ENCODE measurements at places on chromosomes 2 and 18.

DNA sequence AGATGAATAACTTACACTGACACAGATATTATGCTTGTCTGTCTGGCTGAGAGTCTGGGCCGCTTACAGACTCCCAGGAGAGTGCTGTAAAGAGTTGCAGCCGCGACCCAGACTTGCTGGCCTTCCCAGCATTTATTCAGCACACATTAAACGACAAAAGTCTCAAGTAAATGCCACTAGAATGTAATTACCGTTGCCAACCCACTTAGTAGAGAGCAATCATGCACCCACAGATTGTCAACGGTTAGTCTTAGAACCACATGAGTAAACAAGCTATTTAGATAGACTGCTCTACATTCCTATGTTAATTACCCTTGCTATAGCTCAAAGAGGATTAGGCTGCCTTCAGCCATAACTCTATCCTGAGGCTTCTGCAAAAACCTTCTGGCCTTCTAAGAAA is 47.8 kb upstream of the C2orf74 start:
- no peak for DNase-seq

GRCh38 chr2:134718023-134718816 is 580 bp downstream of the TMEM163 start:
- no peak for DNase-seq

DNA sequence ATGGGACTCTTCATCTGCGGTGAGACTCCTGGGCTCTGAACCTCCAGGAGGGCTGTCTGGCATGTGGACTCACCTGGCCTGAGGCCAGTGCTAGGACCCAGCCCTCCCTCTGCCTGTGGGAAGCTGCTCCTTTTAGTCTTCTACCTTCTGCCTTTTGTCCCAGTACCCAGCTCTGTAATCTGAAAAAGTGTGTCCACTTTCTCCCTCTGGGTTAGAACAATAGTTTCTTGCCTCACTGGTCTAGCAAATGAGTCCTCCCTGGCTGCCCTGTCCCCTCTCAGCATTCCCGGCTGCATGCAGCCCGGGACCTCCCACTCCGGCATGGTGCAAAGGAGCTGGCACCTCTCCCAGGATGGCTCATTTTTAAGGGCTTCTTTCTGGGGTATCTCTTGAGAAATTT is 25.9 kb downstream of the GKN2 start:
- no peak for DNase-seq

DNA sequence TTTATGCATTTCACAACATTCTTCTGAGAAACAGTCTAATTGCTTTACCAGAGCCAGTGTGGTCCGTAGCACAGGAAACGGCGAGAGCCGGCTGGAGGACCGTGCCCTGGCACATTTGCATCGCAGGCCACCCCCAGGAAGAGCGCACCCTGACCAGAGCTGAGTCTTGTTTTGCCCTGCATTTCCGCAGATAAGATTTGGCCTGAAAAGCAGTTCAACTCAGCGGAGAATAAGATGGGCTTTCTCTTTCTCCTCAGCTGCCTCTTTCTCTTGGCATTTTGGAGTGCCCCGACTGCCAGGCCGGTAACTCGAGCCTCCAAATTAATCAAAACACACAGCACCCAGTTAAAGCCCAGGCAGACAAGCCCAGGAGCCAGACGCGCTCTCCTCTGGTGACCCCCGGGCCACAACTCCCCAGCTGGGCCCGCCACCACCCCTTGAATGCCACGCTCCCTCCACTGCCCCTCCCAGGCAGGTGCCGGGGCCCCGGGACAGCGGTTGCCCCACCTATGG is 464 bp downstream of the COL4A4 start:
- no peak for DNase-seq

DNA sequence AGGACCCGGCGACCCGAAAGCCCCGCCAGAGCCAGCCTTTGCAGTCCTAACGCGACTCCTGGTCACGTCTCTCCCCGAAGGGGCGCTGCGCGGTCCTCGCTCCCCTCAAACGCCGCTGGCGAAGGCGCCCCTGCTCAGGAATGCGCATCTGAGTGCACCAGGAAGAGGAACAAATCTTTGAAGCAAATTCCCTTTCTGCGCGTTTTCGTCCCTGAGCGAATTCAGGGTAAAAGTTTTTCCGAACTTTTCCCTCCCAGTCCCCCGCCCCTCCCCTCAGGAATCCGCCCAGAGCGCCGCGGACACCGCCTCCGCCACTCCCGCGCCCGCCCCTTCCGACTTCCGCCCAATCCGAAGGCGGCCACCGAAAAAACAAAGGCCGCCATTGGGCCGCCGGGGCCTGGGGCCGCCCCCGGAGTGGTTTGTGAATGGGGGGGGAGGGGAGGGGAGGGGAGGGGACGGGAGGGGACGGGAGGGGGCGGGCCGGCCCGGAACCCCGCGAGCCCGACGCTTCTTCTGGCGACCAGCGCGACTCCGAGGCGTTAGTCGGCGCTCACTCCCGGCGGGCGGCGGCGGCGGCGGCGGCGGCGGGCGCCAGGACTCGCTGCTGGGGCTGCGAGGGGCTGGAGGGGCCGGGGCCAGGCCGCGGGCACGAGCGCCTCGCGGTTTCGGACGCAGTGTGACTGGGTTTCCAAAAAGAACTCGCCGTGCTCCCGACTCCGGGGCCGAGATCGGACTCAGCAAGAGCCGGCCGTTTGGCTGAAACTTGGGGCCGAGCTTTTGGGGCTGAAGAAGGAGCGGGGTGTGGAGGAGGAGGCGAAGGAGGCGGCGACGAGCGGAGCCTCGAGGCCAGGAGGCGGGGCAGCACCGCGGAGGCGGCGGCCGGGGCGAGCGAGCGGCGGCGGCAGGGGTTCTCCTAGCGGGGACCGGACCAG is at the start of gene FZD7:
Gene FZD7 (plus strand): TSS at position 539 of the 932 bp plus-strand sequence. CDS start 793 bp downstream, outside the sequence.
- peak; percentile 76 for DNase-seq

GRCh38 chr2:172914341-172915008 is 161.2 kb upstream of the MAP3K20 start:
- no peak for DNase-seq

- DNase-seq = no peak
Measured at GRCh38 chr18:77082316-77082955, 50.1 kb downstream of the MBP start.

DNA sequence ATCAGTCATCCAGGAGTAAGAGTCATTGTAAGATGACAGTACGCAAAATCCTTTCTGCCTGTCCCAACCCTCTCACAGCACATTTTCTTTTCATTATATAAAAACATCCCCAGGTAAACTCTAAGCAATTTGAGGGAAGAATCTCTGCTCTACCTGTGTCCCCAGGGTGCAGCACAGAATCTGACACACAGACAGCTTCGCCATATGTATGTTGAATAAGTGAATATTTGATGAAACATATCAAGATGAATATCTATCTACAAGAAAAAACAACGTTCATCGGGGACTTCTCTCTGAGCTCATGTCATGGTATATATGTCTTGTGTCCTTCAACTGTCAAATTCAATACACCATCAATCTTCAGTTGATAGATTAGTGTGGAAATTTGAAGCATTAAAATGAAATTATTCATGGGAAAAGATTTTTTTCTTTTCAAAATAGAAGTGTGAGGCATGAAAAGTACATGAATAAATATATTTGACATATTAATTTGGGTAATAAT is 94.5 kb upstream of the KYNU start:
- no peak for DNase-seq

DNA sequence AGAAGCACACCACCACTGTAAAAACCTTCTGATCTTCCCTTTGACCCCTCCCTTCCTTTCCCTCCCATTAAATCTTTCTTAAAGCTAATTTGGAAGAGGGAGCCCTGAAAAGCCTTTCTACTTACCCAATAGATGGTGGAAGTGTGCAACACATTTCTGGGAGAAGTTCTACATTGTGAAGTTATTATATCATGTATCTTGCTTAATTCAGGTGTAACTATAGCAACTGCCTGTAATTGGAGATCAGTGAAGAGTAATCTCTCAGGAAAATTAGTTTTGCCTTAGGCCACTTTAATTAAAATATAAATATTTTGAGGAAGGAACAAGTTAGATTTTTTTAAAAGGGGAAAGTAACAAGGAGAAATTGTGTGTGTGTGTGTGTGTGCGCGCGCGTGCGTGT is 266.0 kb downstream of the SH3BP4 start:
- DNase-seq = no peak

- no peak for DNase-seq
Measured at GRCh38 chr2:22110244-22110651, 986.5 kb downstream of the TDRD15 start.

DNA sequence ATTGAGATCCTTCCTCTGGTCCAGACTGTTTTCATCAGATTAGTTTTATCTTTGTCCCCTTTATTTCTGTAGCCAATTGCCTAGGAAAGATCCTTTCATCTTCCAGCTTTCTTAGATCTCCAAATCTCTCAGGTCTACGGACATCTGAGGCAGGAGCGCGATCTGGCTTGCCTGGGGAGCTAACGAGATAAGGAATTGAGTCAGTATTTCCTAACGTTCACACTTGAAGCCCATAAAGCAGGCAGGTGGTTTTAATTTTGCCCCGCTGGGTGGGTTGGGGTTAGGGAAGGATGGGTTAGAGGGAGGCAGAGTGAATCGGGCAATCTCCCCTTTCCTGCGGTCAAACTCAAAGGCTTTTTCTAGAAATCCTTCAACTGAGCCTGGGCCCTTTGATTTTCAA is 727 bp upstream of the TTLL4 start:
- no peak for DNase-seq

DNA sequence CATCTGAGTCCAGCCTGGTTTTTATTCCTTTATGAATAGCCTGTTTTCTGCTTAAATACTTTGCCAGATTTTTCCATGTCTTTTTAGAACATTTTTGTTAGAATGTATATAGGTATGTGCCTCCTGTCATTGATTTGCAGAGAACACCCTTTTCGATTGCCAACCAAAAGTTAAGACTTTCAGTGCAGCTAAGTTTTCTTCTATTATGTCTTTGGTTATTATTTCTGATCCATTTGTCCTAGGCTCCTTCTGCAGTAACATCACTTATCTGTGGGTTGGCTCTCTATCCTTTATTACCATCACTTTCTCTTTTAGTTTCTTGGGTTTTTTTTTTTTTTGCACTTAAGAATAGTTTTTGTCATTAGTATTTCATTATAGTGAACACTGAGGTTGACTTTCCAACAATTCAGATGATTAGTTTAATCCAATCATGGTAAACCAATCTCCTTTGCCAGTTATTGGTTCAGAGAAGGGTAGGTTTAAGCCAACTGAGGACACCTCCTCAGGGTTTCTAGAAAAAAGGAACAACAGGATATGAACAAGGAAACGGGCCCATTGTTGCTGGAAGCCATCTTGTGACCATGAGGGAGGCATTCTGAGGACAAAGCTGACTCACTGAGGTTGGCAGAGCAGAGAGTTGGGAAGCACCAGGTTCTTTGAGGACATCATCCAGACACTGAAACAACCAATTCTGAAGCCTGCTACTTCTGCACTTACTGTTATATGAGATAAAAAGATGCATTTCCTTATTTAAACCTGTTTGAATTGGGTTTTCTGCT is 37.9 kb upstream of the GBX2 start:
- no peak for DNase-seq

- DNase-seq = no peak
Measured at GRCh38 chr18:22822841-22823508, 110.2 kb upstream of the RBBP8 start.

DNA sequence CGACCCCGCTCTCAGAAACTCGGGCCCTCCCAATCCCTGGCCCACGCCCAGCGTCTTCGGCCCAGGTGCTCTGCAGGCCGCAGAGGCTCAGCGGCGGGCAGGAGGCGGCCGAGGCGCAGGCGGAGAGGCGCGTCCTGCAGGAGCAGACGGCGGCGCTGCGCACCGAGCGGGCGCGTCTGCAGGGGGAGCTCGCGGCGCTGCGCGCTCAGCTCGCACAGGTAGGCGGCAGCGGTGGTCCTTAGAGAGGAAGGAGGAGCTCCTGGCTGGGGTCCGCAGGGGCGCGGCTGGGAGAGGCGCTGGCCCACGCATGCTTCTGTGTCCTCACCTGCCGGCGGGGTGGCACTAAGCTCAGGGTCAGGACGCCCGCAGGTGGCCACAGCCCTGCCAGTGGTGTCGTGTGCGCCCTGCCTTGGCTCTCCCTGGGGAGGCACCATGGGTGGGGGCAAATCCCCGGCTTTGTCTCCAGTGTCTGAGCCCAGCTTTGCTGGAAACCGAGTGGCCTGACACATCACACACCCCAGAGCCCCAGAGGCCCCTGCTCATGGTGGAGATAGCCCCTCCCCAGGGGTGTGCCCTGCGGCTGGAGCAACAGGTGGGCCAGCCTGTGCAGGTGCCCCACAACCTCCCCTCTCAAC is 14.9 kb upstream of the SNED1 start:
- no peak for DNase-seq

DNA sequence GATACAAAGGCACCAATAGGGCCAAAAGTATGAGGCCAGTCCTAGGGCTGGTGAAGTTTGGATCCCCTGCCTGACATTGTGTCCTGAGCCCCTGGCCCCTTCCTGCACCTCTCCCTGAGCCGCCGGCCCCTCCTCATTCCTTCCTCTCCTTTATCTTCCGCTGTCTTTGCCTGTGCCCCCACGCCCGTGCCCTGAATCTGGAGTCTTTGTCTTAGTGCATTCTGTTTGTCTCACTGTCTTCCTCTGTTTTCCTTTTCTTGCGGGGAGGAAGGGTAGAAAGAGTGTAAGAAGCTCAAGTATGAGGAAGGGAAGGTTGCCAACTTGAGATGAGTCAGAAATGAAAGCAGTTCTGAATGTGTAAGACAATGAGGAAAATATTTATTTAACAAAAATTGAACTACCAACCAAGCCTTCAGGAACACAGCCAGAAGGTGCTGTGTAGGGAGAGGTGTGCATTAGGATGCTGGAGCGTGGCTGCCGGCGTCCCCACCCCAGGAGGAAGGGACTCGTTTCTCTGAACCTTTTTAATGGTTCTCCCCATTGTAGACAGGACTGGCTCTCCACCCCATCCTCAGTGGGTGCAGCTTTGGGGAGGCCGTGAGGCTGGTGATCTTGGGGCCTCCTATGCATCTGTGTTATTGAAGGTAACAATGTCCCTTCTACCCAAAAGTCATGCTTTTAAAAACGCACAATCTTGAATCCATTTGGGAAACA is 133.1 kb downstream of the NEDD4L start:
- no peak for DNase-seq

- DNase-seq = no peak
Measured at GRCh38 chr2:215535125-215535668, 99.3 kb upstream of the FN1 start.

- DNase-seq = no peak
Measured at GRCh38 chr2:10706033-10706432, 15.4 kb upstream of the ATP6V1C2 start.

- DNase-seq = no peak
Measured at GRCh38 chr18:32502014-32502413, 31.3 kb upstream of the GAREM1 start.

GRCh38 chr18:65527879-65528633 is 222.8 kb upstream of the CDH7 start:
- DNase-seq = no peak

GRCh38 chr2:26922405-26923188 is 47.8 kb upstream of the MAPRE3 start:
- DNase-seq = peak; percentile 6

DNA sequence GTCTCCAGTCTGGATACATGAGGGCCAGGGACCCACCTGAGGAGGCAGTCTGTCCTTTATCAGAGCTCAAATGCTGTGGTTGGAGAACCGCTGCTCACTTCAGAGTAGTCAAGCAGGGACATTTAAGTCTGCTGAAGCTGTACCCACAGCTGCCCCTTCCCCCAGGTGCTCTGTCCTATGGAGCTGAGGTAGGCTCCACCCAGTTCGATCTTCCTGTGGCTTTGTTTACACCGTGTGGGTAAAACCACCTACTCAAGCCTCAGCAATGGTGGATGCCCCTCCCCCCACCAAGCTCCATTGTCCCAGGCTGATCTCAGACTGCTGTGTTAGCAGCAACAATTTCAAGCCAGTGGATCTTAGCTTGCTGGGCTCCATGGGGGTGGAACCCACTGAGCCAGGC is 731.4 kb upstream of the HS6ST1 start:
- DNase-seq = no peak

- DNase-seq = no peak
Measured at GRCh38 chr2:105220604-105221003, 20.9 kb upstream of the GPR45 start.

- no peak for DNase-seq
Measured at GRCh38 chr2:38648107-38648761, 17.7 kb upstream of the GALM start.

All from T follicular helper cell (primary cell).